Stimulated activated CD4-positive, alpha-beta T cell treated with anti-CD3 and anti-CD28 coated beads, Interleukin-1b, Interleukin-23, amount 100 ng/mL, for 48 hours (primary cell): ENCODE measurements at places on chromosomes 2 and 18.

DNA sequence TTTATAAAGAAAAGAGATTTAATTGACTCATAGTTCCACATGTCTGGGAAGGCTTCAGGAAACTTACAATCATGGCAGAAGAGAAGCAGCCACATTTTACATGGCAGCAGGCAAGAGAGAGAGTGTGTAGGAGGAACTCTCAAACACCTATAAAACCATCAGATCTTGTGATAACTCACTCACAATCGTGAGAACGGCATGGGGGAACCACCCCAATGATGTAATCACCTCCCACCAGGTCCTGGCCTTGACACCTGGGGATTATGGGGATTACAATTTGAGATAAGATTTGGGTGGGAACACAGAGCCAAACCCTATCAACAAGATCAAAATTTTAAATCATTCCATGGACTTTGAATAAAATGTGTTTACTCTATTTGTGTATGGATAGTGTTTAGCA, 575.6 kb downstream of the ADCYAP1 start:
- no peak for DNase-seq

DNA sequence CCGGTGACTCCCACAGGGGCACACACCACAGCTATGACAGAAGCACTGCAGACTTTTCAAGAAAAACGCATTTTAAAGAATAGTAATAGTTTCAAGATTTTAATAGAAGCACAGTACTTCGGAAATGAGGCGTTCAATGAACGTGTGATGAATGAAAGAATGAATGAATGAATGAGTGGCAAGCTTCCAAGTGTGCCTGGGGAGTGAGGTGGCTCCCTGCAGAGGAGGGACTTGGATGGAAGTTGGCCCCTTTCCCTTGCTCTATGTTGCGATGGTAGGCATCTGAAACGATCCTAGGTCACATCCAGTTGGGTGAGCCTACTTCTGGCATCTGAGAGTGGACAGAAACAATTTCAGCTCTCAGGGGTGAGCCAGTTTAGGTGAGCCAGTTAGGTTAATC, 65.6 kb downstream of the NCKAP5 start:
- DNase-seq: no peak

GRCh38 chr2:239590995-239591915, 190.4 kb upstream of the HDAC4 start:
- DNase-seq: no peak

DNA sequence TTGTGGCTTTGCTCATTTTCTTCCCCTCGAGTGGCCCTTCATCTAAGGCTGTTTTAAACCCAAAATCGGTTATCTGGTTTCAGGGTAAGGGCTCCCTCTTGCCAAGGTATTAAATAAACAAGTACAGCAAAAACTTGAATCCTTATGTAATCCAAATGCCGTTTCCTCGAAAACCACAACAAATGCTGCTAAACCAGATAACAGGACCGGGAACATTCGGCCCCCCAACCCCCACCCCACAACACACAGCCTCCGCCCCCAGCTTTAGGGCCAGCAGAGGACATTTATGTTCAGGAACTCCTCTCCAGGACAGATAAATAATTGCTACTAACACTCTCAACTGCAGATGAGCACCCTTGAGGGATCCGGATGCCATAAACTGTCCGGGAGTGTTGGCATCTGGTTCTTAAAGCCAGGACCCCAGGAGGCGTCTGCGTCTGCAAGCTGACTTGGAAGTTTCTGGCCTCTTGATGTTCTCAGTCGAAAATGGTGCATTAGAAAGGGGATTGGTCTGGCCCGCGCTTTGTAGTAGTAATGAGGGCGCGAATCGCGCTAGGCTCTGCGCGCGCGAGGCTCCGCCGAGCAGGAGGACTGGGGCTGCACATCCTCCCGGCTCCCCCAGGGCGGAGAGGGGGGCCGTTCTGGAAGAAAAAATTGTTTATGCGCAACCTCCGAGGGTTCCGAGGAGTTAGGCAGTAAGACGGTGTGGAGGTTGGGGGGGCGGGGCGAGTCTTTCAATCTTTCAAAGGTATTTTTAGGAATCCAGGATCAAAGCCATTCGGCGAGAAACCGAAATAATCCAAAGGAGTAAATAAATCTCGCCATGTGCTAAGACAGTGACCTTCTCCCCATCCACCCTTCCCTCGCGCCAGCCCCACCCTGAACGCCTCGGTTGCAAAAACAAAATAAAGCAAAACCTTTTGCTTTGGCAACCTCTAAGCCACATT, 3.9 kb upstream of the ID2 start:
- DNase-seq: peak; percentile 32

- no peak for DNase-seq
These were observed 166.4 kb upstream of the MGAT5 start for GRCh38 chr2:134087371-134087921.

GRCh38 chr2:226077031-226077430, 677.5 kb downstream of the NYAP2 start:
- DNase-seq: no peak

DNA sequence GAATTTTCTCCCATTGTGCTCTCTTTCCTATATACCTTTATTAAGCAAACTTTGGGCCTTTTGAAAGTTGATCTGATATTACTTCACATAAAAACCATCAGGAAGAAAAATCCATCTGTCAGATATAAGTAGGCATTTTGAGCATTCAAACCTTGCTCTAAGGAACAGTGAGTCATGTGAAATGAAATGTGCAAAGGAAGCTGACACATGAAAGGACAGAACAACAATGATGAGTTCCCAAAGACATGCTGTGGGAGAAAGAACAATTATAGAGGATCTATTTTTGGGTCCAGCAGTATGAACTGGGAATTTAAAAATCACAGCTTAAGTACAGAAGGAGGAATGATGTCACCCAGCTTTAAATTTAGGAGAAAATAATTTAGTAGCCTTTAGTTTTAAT, 18.1 kb downstream of the CALCRL start:
- no peak for DNase-seq

- DNase-seq: no peak
These were observed 765 bp upstream of the LHCGR start for GRCh38 chr2:48756289-48756688.

GRCh38 chr2:230982528-230982927, 13.4 kb upstream of the SPATA3 start:
- no peak for DNase-seq

- DNase-seq: no peak
These were observed 28.2 kb downstream of the LPIN2 start for GRCh38 chr18:2984703-2985261.

GRCh38 chr2:9554921-9555296, 721 bp downstream of the ADAM17 start:
- peak; percentile 23 for DNase-seq

- DNase-seq: no peak
These were observed 139.9 kb downstream of the VWC2L start for GRCh38 chr2:214550786-214551185.

GRCh38 chr2:45812011-45812500, 160.6 kb downstream of the PRKCE start:
- DNase-seq: no peak

- DNase-seq: no peak
These were observed 15.5 kb downstream of the ADRA2B start for GRCh38 chr2:96100893-96101304.

GRCh38 chr2:131015764-131016163, 77.5 kb downstream of the FAM168B start:
- DNase-seq: no peak

GRCh38 chr2:9004338-9005204, 1.1 kb upstream of the MBOAT2 start:
- DNase-seq: no peak

DNA sequence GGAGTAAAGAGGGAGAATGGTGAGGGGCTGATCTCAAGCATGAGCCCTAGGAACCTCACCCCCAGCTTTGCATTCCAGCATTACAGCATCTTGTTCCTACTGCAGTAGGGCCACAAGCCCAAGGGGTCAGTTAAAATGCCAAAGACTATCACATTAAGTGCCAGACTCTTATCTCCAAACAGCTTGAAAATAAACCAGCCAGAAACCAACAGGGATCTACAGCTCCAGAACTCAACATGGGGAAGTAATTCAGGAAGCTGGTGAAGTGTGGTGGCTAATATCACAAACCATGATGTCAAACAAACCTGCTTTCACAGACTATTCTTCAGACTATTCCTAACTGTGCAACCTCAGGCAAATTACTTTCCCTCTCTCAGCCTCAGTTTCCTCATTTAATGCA, 278.3 kb downstream of the TNS1 start:
- DNase-seq: no peak

DNA sequence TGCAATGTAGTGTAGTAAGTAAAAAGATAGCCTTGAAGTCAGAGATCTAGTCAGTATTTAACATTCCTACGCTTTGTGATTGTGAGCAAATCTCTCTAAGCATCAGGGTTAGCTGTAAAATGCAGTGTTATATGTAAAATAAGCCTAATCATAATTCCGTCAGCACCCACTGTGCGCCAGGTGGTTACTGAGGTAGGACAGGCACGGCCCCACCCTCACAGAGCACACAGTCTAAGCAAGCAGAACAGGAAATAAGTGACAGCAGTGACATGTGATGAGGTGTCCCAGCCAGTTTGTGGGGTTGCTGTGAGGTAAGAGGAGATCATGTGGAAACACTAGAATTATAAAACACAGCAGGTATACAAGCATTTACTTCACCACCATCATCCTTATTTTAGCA, 267.1 kb downstream of the ICOS start:
- DNase-seq: no peak

DNA sequence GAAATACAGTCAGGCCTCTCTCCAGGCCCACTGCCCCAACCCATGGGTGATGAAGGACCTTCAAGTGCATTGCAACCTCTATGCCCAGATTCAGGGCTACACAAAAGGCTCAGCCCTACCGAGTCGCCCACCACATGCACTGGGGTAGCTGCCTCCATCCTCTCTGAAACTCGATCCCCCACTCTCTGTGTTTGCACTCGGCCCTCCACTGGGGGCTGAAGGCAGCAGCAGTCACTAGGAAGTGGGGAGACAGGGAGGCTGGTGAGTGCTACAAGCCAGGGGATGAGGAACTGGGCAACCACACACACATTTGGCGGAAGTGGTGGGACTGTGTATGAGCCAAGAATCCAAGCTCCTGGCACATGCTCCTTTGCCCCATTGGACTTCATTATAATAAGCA, 94.6 kb downstream of the CERS6 start:
- no peak for DNase-seq

DNA sequence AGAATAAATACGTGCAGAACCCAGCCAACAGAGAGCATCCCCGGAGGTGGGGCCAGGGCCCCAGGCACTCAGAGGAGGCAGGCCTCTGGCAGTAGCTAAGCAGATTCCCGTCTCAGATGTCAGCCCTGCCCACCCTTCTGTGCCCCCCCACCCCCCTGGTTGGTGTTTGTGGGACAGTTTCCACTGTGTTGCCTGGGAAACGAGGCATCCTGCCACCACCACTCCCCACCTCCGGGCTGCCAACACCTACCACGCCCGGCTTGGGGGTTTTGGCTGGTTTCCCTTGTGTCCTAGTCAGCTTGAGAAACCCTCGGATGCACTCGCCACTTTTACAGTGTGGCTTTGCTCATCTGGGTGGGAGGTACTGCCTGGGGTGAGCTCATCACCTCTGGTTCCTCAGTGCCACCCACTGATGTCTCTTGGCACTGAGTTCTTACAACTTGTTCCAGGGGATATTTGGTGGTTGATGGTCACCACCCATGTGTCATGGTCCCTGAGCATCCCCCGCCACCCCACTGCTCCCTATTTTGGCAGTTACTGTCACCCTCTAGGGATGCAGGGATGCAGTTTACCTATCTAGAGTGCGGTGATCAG, 72.4 kb upstream of the YWHAQ start:
- DNase-seq: peak; percentile 87

GRCh38 chr2:58640042-58640441, 398.9 kb upstream of the FANCL start:
- DNase-seq: no peak

- DNase-seq: no peak
These were observed 43.1 kb upstream of the SLC39A10 start for GRCh38 chr2:195613922-195614321.

- DNase-seq: no peak
These were observed 482.4 kb upstream of the GCFC2 start for GRCh38 chr2:76193089-76193488.

- DNase-seq: no peak
These were observed 1721.9 kb upstream of the SLC39A10 start for GRCh38 chr2:193935114-193935513.

DNA sequence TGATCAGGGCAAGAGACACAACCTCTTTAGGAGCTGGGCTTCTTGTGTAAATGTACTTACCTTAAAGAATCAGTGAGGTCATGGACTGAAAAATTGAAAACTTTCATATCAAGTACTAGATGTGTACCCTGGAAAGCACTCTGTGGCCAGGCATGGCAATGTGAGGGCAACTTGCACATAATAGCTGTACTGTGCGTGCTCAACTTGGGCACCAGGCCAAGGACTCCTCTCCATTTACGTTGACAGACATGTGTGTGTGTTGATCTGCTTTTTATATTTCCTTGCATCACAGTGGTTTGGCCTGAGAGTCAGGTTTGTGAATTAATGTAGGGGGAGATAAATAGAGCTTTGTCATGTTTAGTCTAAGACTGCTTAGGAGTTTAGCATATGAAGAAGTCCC, 669.5 kb upstream of the REG3G start:
- no peak for DNase-seq

DNA sequence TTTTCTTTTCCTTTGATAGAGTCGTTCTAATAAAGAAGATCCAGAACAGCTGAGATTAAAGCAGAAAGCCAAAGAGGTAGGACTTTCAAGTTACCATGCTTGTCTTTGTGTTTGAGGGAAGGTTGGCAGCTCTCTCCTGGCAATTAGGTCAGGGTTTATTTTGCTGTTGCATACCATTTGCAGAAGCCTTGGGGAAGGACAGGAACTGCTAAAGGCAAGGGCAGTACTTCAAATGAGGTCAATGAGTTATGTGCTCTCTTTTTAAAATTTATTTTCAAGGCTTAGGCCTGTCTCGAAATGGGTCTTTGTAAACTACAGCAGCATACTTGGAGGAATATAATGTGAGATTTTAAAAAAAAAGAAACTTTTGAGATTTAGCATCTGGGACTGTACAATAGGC, 108.9 kb downstream of the TAF4B start:
- DNase-seq: no peak

- DNase-seq: peak; percentile 11
These were observed 56.1 kb upstream of the SLC35G4 start for GRCh38 chr18:11553098-11553940.

- no peak for DNase-seq
These were observed 70.6 kb downstream of the CCDC178 start for GRCh38 chr18:33369711-33370449.

GRCh38 chr18:57845605-57846074, 42.5 kb upstream of the ATP8B1 start:
- DNase-seq: no peak

- DNase-seq: no peak
These were observed 77.1 kb downstream of the MYO5B start for GRCh38 chr18:50117863-50118262.

- DNase-seq: no peak
These were observed 155.3 kb upstream of the MYO3B start for GRCh38 chr2:170022692-170023091.

DNA sequence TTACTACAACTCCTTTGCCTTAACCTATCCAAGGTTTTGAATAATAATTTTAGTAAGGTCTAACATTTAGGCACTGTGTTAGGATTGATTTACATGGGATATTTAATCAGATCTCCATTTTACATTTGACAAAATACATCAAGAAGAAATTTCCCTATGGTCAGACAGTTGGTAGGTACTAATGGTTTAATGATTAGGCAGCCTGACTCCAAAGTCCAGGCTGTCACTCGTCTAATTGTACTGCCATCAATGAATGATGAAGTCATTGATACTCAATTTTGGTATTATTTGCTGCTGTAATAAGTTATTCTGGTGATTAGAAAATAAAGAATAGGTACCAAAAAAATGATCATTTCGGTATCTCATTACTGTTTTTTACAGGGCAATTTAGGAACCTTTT, 14.1 kb downstream of the BBS5 start:
- DNase-seq: no peak

- no peak for DNase-seq
These were observed 708.4 kb downstream of the RNF144A start for GRCh38 chr2:7625392-7626138.
